ENCODE measurements at places on chromosomes 12 and 14. TPM values are rescaled to one million over a fixed set of nuclear protein-coding genes. Genes with fewer than 3 reads are reported as not detected.
A peak's percentile ranks its signal among the peaks of the same experiment; 100 is the strongest.

Gene MRPL42
- total RNA-seq = 87.6 TPM

Gene SMOC1
- total RNA-seq = not detected

Gene TEX22
- total RNA-seq = 2.2 TPM

- peak; percentile 24 for DNase-seq
Observed at GRCh38 chr14:92460916-92461579, 52.5 kb upstream of the RIN3 start.

DNA sequence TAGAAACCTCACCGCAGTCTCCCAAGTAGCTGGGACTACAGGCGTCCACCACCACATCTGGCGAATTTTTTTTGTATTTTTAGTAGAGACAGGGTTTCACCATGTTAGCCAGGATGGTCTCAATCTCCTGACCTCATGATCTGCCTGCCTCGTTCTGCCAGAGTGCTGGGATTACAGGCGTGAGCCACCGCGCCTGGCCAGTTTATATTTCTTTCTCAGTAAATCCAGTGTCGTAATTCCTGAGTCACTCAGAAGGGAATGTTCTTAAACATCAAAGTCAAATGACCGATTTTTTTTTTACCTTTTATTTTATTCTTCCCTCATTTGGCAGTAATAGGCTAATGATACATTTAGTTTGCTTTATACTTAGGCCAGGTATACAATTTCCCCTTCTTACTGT lies 80.5 kb downstream of the FBXO33 start:
- DNase-seq = no peak

GRCh38 chr14:99195602-99196309 lies 76.2 kb downstream of the BCL11B start:
- no peak for DNase-seq

GRCh38 chr12:70227911-70228310 lies 15.3 kb upstream of the CNOT2 start:
- DNase-seq = no peak

DNA sequence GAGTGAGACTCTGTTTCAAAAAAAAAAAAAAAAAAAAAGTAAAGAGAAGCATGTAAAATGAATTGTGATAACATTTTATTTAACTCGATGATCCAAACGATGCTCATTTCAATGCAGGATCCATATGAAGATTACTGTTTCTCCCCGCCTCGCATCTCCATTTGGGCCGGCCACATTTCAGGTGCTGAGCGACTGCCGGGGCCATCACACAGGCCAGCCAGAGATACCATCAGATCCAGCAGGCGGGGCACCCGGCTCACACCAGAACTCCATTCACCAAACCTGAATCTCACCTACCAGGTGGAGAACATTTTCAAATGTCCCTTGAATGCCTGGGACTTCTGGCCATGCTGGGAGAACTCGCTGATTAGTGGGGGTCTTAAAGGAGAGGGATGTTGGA lies 18.0 kb upstream of the FZD10 start:
- no peak for DNase-seq

DNA sequence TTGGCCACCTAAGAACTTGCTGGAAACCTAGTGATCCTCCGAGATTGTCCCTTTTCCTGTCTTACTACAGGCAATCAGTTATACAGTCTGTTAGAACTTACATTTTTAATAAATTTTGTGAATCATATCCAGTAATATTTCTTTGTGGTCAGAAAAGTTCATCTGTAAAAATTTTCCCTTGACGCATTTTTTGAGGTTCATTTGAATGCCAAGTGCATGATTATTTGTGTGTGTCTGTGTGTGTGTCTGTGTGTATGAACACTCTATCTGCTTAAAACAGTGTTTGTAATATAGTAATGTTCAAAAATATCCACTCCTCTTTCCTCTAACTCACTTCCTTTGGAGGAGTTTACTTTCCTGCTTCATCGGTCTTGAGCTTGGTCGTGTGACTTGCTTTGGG lies 468.7 kb upstream of the FLRT2 start:
- DNase-seq = no peak

GRCh38 chr14:100677554-100678468 lies 48.9 kb upstream of the DLK1 start:
- DNase-seq = no peak

DNA sequence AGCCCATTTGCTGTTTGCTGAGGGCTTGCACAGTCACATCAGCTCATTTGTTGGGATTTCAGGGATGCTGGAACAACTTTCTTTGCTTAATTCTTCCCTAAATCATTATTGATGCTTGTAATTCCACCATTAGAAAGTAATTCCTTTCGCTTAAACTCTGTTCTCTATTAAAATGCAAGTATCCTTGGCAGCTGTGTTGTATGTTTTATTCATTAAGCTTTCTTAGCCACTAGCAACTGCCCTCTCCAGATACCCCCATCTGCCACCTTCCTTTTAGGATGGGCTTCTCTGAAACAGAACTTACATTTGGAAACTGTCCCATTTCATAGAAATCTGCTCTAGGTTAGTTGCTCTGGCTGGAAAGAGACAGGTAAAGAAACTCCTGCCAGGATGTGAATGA lies 43.7 kb downstream of the ADCK1 start:
- DNase-seq = no peak

- no peak for DNase-seq
Observed at GRCh38 chr12:119211884-119212283, 33.2 kb downstream of the HSPB8 start.
